ENCODE measurements at places on chromosomes 16 and 17.

- no peak for DNase-seq
These were observed 141.5 kb upstream of the PLCG2 start for GRCh38 chr16:81637336-81638235.

DNA sequence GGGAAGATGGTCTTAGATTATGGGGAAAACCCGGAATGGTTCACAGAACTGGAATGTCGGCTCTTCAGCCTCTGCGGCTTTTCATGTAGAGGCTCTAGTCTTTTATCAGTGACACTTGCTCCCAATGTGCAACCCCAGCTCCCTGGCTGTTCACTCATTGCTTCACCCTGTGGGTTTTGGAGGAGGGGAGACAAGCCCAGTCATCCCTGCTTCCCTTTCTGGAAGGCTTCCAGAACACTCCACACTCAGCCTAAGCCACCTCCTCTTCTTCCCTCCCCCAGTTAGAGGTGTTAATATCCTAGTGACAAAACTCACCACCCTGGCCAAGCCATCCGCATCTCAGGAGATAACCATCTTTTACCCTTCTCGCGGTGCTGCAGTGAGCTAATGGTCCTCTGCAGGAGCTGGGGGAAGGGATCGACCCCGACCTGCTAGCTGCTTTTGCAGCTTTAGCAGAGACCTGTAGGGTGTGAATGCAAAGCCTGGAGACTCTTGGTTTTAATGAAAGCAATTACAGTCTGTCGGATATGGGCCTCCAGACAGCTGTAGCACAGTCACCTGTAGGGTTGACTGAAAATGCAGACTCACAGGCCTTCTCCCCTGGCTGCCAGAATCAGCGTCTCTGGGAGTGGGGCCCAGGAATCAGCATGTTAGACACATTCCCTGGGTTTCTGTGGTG is 24.3 kb upstream of the LASP1NB start:
- DNase-seq = peak; percentile 94

- no peak for DNase-seq
These were observed 1.1 kb upstream of the DBNDD1 start for GRCh38 chr16:90020260-90020837.

DNA sequence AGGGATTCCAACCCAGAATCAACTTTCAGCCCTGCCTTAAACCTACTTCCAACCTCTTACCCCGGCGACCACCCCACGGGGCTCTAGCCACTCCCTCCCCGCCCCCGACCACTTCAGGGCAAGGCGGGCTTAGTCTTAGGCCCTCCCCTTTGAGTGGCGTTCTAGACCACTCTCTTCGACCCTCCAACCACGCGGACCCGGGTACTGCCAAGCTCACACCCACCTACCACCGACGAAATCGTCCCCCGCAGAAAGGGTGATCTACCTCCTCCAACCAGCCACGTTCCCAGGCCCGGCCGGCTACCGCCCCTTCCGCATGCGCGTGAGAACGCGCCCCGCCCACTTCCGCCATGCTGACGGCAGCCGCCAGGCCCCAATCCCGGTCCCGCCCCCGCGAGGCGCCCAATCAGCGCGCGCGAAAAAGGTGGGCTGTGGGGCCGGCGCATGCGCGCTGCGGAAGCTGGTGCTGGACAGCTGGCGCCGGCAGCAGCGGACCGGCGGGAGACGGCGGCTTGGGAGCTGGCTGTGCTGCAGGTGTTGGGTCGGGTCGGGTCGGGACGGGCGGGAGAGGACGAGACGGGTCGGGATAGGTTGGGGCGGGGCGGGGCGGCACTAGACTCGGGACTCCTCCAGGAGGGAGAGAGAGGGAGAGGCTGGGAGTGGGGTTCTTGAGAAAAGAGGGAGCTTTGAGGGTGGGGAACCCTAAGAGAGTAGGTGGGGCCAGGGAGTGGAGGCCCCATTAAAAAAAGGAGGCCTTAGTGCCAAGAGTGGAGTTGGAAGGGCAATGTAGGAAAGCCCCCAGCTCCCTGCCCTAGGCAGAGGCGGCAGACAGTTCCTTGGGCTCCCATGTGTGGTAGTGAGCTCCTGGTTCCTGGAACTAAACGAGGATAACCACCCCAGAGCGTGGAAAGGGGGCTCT is at the start of gene NAT9:
Gene NAT9 (minus strand): TSS at position 302 of the 919 bp plus-strand sequence. CDS start 647 bp downstream, outside the sequence.
- peak; percentile 66 for DNase-seq

GRCh38 chr17:43757171-43757660 is 1.4 kb downstream of the SOST start:
- DNase-seq = no peak

- no peak for DNase-seq
These were observed 29.1 kb downstream of the RPTOR start for GRCh38 chr17:80573701-80574100.

DNA sequence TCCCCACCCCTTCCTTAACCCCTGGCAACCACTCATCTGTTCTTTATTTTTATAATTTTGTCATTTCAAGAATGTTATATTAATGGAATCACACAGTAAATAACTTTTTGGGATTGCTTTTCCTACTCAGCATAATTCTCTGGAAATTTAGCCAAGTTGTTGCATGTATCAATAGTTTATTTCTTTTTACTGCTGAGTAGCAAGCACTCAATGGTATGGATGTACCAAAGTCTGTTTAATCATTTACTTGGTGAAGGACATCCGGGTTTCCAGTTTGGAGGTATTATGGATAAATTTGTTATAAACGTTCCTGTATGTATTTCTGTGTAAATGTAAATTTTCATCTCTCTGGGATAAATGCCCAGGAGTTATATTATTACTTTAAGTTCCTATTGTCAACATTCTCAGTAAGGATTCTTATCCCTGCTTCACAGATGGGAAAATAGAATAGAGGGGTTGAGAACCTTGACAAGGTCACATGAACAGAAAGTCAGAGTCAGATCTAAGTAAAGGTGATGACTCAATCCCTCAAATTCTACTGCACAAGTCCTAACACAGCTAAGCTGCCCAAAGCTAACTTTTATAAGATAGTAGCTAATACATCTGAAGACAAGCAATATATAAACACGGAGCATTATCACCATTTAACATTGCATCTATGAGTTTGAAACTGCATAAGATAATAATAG is 62.4 kb upstream of the MTMR4 start:
- no peak for DNase-seq
